Dermis blood vessel endothelial cell (primary cell): ENCODE measurements at places on chromosomes 5 and 9. TPM values are rescaled to one million over a fixed set of nuclear protein-coding genes. Genes with fewer than 3 reads are reported as not detected.

- DNase-seq = peak; percentile 69
These were observed 56.6 kb downstream of the CAMSAP1 start for GRCh38 chr9:135850737-135851136.

DNA sequence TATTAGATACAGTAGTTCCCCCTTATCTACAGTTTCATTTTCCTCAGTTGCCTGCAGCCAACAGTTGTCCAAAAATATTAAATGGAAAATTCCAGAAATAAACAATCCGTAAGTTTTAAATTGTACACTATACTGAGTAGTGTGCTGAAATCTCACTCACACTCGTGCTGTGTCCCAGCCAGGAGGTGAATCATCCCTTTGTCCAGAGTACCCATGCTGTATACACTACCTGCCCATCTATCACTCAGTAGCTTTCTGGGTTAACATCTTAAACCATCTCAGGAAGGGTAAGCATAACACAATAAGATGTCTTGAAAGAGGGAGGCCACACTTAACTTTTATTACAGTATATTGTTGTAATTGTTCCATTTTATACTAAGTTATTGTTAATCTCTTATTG is 31.7 kb upstream of the DNAH5 start:
- DNase-seq = no peak

DNA sequence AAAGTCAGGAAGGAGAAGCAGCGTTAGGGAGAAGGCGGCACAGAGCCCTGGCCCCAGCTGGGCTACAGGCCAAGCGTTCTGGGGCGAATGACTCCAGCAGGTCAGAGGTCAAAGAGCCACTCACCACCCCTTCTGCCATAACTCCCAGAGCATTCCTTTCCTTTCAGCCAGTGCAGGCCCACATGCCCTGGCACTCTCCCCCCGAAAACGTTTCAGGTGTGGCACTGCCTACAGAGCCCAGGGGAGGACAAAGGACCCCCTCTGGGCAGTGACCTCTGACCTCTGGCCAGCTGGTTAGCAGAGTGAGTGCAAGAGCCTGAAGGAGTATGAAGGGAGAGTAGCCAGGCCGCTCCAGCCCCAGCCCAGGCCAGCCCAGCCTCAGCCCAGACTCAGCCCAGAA is 4.9 kb downstream of the ABCA2 start:
- DNase-seq = no peak

GRCh38 chr9:114947058-114947457 is 16.7 kb upstream of the TNFSF8 start:
- DNase-seq = no peak

DNA sequence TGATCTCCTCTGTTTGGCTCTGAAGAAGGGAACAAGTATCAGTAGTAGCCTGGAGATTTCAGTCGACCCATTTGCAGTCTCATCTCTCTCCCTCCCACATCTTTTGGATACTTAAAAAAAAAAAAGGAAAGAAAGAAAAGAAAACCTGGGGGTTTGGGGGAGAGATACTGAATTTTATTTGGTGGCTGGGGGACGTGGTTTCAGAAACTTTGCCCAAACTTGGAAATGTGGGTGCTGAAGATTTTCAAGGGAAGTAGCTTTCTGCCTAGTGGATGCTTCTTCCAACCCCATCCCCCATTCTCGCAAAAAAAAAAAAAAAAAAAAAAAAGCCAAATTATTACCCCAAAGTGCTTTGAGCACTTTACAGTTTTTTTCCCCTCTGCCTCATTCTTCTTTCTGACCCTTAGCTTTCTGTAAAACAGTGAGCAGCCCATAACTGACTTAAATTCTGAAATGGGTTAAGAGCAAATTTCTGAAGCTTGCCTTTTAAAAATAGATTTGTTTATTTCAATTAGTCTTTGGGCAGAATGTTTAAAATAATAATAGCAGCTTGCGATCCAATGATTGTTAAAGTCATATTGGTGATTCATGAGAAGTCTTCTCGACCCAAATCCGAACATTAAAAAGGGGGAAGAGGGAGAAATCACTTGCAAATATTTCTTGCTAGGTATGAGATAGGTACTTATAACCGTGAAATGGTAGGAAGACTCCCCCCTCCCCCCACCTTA is 894 bp downstream of the FST start:
- DNase-seq = no peak

DNA sequence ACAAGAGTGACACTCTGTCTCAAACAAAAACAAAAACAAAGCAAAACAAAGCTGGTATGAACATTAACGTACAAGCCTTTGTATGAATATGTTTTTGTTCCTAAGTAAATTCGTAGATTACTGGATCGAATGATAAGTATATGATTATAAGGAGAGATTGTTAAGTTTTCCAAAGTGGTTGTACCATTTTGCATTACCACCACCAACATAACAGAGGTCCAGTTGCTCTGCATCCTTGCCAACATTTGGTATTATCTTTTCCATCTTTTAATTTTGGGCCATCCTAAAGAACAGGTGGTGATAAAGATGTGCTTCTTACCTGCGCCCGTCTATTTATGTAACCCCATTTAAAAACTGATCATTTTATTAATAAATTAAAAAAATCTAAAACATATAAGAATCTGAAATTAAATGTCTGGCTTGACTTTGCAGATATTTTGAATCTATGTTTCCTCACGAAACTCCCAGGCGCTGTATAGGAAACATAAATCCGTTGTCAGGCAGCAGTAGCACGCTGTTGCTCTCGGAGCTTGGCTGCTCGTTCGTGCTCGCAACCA is 593 bp upstream of the NAA35 start:
- no peak for DNase-seq

DNA sequence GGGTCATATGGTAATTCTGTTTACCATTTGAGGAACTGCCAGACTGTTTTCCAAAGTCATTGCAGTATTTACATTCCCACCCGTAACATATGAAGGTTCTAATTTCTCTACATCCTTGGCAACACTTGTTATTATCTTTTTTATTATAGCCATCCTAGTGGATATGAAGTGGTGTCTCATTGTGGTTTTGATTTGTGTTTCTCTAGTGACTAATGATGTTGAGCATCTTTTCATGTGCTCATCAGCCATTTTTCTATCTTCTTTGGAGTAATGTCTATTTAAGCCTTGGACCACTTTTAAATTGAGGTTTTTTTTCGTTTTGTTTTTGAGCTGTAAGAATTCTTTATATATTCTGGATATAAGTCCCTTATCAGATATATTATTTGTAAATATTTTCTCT is 132.8 kb upstream of the RUSC2 start:
- DNase-seq = no peak

GRCh38 chr5:133106761-133107572 is 55.2 kb downstream of the HSPA4 start:
- DNase-seq = no peak

GRCh38 chr5:149314571-149315111 is 30.7 kb upstream of the GRPEL2 start:
- DNase-seq = no peak

GRCh38 chr9:134025606-134026541 is 593 bp downstream of the BRD3OS start:
- peak; percentile 39 for DNase-seq

- DNase-seq = no peak
These were observed 1247.5 kb upstream of the C9orf72 start for GRCh38 chr9:28820741-28821140.

- peak; percentile 96 for DNase-seq
These were observed at the start of gene WDR36 for GRCh38 chr5:111092062-111092853. Gene WDR36 (plus strand): TSS chr5:111092348. CDS start chr5:111092457, 109 bp downstream.

GRCh38 chr9:94084314-94084713 is at the start of gene PTPDC1:
Gene PTPDC1 (plus strand): TSS chr9:94084464. CDS start chr9:94084531, 67 bp downstream.
- DNase-seq = peak; percentile 41

- DNase-seq = no peak
These were observed 53.4 kb upstream of the TMC1 start for GRCh38 chr9:72467766-72468738.

- DNase-seq = no peak
These were observed 234.5 kb upstream of the SLC24A2 start for GRCh38 chr9:20023210-20023905.

- no peak for DNase-seq
These were observed 952 bp upstream of the AMACR start for GRCh38 chr5:34008802-34009201.

DNA sequence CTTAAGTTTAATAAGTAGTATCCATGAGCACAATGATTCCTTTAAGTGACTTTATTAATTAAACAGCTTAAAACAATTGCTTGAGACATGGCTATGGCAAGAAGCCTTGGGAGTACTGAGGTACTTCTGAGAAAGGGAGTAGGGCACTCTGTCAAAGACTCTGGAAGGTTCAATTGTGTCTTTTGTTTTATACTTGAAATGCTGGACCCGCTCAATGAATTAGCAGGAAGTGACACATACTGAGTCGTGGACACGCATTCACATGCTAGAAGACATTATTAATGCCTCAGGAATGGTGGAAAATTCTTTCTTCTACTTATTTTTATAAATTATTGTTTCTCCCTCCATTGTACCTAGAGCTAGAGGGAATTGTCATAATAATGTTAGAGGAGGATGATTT is 347.3 kb upstream of the ZNF608 start:
- DNase-seq = peak; percentile 92

GRCh38 chr9:73074176-73074708 is 77.4 kb upstream of the ANXA1 start:
- peak; percentile 74 for DNase-seq

DNA sequence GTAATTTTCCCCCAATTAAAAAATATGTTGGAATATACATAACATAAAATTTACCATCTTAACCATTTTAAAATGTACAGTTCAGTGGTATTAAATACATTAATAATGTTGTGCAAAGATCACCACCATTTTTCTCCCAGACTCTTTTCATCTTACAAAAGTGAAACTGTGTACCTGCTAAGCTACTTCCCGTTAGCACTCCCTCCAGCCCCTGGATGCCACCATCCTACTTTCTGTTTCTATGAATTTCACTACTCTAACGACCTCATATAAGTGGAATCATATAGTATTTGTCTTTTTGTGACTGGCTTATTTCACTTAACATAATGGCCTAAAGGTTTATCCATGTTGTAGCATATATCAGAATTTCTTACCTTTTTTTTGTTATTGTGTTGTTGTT is 112.9 kb downstream of the HSPA4 start:
- no peak for DNase-seq

DNA sequence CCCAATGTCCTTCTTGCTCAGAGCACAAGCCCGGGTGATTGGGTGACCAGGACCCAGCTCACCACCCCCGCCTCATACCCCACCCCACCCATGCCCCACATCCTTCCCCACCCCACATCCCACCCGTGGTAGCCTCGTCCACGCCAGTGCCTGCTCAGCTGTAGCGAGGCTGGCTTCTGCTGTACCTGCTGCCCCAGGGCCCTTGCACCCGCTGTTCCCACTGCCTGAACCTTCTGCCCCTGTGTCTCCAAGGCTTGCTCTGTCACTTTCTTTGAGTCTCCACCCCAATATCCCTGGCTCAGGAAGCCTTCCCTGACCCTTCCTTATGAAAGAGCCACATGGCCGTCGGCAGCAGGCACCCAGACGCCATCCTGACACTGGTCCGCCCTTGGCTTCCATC is 3.1 kb upstream of the NACC2 start:
- no peak for DNase-seq

- peak; percentile 44 for DNase-seq
These were observed 1.1 kb upstream of the SMC2 start for GRCh38 chr9:104092875-104093600.

DNA sequence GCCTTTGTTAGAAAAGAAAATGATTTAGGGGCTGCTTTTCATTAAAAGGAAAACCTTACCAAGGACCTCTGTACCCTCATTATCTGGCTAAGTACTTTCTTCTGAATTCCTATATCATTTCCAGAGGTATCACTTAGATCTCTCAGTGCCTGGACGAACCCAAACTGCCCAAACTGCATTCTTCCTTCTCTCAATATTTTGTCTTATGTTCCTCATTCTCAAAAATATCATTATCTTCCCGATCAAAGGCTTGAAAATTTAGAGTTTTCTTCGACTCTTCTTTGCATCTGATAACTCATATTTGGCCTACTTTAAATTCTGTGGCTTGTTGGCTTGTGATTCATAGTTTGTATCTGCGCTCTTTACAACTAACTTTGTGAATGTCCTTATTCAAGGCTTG is 136.7 kb upstream of the TAF11L2 start:
- DNase-seq = no peak

DNA sequence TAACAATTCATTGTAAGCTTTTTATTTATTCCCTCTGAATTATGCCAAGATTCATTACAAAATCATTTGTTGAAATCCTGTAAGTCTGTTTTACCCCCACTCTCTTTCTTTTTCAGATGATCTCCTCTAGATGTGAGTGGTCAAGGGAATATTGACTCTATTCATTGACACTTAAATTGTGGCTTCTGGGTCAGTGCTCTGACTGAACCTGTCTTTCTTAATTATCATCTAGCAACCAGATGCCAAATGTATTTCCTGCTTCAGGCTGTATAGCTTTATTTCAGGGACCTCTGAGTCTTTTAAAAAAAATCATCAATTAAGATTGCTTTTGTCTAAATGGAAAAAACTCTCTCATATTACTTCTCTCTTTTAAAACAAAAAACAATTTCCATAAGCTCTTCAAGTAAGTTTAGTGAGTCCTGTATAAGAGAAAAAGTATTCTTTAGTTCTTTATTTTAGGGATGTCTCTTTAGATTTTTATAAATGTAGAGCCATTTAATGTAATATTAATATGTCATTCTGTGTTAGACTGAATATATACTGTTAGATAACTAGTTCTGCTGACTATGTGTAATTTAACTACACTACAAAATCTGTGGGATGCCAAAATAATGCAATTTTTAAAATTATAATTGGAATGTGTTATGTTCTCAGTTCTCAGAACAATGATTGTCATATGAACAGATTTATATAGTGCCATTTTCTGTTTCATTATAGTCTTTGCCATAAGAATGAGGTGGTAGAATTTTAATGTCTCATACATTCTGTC is 645.8 kb upstream of the EDIL3 start:
- no peak for DNase-seq

GRCh38 chr5:69432412-69433206 is 17.7 kb downstream of the MARVELD2 start:
- no peak for DNase-seq

Gene C5orf34
- 2.4 and 4.7 TPM in 2 replicates for total RNA-seq

Gene SLC6A19
- not detected in 2 replicates for total RNA-seq

Gene OSMR
- total RNA-seq = 24.2 and 30.0 TPM in 2 replicates

Gene PCDHGA6
- total RNA-seq = 2.2 TPM in 2 replicates

Gene NKD2
- 0.17 and 0.56 TPM in 2 replicates for total RNA-seq

Gene LCN2
- 0.14 TPM in 1 of 2 replicates, not detected in the other for total RNA-seq

Gene PCSK1
- 0.51 TPM in 2 replicates for total RNA-seq

Gene CYLC2
- total RNA-seq = not detected in 2 replicates

Gene ANKRD31
- total RNA-seq = 0.05 TPM in 1 of 2 replicates, not detected in the other
